ENCODE measurements at places on chromosomes 3 and 15.

DNA sequence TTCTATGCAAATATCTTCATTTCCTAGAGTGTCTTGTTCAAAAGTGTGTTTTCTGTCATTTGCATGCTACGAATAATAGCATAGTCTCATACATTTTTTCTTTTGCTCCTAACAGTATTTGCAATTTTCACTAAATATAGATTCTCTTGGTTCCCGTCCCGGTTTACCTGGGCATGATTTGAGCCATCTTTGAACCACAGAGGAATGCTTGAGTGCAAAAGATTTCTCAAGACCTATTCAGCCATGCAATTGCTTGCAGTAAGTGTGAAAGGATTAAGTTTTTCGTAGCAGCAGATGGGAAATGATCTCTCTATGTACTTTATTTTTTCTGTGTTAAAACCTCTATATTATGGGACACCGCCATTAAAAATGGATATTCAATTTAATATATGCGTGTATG lies 733.0 kb downstream of the ZPLD1 start:
- DNase-seq, result no peak

DNA sequence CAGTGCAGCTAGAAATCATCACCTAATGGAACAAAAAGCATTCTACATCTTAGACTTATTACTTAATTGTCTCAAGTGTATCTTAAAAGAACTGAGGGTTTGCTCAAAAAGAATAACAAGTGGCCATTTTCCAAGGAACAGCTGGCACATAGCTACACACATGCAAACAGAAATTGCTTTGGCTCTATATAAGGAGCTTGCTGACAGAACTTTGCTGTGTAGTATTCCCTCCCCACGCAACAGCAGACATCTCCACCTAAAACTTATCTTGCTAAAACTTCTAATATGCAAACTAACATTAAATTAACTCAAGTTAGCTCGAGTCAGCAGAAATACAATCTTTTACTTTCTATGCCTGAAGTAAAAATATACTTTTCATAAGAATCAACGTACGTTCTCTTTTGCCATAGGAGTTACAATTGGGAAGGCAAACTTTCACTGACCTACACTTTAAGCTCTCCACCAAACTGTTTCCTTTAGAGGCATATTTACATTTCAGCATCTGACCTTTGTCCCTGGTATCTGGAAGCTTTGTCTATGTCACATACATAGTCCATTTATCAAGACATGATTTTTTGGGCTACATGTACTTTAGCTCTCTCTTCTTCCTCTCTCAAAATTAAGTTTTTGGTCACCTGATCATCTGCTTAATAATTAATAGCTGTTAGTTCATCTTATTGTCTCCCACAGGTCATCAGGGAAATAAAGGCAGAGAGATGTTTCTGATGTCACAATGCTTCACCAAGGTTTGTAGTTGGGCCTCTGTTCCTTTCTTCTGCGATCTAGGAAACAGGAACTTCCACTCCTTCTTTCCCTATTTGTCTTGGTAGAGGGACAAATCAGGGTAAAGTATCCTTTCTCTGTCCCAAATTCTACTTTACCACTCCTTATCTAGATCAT lies 163.4 kb upstream of the AGTR1 start:
- no peak for DNase-seq

DNA sequence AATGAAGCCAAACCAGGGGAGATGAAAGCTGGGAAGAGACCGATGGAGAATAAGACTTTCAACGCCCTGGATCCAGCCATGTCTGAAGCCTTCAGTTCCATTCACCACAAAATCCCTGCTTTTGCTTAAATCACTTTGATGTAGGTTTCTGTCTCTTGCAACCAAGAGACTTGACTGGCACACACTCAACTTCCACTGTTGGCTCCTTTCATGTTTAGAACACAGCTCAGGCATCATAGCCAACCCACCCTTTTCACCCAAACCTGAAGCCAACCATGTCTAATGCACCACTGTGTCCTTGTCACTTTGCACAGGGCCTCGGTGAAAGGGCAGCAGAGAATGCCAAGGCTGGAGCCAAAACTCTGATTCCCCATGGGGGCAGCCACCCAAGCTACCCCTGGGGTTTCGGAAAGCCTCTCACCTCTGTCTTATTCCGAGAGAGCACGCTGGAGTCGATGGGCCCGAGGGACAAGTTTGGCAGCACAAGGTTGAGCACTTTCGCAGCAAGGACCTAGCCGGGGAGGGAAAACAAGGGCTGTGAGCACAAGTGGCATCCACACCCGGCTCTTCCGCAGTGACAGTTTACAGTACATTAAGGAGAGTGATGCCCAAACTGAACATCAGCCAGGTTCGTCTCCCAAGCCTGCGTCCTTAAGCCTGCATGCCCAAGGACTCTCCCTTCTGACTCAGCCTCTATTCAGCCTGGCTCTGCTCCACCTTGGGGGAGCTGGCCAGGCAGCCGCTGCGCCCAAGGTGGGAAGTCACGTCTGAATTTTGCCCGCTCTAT lies 37.6 kb downstream of the ABTB1 start:
- DNase-seq, result no peak

GRCh38 chr15:68597581-68597980 lies 18.8 kb downstream of the CORO2B start:
- DNase-seq, result no peak

- DNase-seq, result no peak
Observed at GRCh38 chr15:74449095-74449494, 11.9 kb downstream of the UBL7 start.

GRCh38 chr15:92429378-92430068 lies 35.8 kb downstream of the ST8SIA2 start:
- no peak for DNase-seq

DNA sequence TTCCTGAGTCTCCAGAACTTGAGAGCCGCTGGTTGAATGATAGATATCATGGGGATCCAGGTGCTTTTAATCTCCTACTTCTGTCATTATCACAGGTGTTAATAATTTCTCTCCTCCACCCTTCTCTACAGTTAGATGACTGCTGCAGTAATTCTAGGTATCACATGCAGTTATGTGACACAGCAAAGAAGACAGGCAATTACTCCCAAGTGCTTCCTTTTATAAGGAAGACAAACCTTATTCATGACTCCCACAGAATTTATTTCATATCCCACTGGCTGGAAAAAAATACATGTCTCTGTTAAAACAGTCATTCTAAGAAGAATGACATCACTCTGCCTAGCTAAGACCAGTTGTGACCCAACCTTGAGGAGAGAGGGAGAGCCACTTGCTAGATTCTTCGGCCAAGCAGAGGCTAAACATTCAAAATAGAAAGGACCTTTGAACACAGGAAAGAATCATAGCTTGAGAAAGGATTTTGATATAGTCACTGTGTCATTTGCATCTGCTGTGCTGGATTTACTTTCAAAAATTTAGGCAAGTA lies 500.6 kb downstream of the SI start:
- DNase-seq, result no peak

DNA sequence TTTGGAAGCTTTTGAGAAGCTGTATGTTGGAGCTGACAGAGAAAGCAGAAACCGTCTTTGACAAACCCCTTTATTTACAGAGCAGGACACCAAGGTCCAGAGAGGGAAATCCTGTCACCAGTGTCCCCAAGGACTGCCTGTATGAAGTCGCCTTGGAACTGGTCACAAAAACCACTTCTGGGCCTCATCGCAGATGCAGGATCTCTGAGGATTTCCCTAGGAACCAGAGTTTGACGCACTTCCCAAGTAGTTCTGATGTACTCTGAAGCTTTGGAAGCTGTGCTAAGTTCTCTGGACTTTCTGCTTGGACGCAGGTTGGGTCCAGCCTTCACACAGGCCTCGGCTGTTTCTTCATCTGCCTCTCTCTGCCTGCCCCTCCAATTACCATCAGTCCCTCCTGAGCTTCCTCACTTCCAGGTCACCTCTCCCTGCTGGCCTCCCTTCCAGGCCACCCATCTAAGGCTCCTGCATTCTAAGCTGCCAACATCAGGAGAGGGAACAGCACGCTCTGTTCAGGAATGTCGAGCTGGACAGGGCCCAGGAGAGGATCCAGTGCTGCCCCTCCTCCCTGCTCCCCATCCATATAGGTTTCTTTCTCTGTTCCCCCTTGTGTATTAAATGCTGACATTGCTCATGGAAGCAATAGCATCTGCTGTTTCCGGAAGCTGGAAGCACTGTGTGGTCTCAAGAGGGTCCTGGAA lies 270.8 kb downstream of the OPA1 start:
- no peak for DNase-seq

GRCh38 chr15:64775551-64776401 lies at the start of gene RBPMS2:
Gene RBPMS2 (minus strand): TSS chr15:64775589. CDS start chr15:64775319, 270 bp downstream.
- DNase-seq, result peak; percentile 3

DNA sequence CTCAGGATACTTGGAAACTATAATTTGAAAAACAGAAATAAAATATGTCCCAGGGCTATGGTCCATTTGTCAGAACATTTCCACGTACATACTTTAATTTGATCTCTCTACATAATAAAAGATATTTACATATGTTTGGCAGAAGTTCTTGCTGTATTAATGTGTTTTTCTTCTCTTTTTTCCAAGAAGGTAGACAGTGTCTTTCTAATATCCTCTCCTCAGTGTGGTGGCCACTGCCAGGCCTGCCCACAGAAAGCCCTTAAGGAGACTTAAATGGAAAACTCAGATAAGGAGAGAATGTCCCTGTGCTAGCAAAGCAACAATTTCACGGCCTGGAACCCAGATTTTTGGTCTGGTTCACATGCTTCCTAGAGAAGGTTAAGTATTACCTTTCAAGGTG lies 76.5 kb upstream of the ARHGEF26 start:
- no peak for DNase-seq
